Neural crest cell (in vitro differentiated cells): ENCODE measurements at places on chromosomes 6 and 20.

- DNase-seq = no peak
These were observed 115.9 kb downstream of the PREX1 start for GRCh38 chr20:48711696-48712464.

GRCh38 chr6:135921188-135921587 lies 69.7 kb downstream of the PDE7B start:
- DNase-seq = no peak

DNA sequence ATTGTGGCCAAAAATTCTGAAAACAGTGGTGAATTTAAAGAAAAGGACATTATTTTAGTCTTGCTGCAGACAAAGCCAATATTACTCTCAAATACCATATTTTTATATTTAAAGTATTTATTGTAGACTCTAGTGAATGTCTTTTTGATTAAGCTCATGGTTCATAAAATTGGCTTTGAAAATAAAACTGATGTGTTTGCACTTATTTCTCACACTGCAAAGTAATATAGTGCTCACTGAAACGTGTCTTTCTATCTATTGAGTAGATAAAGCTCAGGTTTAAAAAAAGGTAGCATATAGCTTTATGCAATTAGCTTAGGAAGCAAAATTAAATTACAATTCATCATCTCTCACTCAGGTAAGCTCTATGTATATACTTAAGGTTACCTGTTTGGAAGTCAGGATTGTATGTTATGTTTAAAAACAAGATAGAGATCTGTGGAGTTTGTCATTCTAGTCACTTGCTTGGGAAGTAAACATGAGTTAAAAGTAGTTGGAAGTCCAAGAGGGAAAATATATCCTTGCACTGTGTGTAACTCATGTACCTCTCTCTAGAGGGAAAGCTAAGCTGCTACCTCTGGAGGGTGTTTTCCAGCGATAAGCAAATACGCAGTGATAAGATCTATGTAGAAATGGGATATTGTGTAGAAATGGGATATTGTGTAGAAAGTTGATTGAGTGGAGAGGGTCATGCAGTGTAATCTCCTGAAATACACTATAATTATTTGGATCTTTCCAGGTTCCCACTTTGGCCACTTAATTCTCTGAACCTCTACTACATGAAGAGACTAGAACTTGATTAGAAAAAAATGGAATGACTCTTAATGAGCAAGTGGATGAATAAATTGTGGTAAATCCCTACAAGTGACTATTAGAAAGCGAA lies 29.9 kb upstream of the SPTLC3 start:
- no peak for DNase-seq

GRCh38 chr6:117481278-117481925 lies 1.1 kb upstream of the DCBLD1 start:
- no peak for DNase-seq

DNA sequence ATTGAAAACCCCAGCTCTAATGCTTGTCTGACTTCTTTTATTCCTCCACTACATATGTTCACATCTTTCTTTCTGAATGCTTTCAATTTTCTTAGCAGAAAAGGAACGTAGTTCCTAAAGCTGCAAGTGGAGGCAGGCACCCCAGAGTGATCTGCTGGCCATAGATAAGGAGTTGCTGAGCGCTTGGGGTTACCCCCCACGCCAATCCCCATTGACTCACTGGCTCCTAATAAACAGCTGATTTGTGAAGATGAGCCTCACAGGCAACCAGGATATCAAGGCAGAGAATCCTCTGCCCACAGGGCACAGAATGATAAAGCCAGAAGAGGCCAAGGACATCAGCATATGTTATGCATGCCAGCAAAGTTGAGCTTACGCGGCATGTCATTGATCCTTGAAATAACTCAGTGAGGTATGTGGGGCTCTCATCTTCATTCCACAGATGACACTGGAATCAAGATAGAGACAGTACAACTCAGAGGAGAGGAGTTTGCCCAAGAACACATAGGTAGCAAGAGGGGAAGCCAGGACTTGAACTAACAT lies 129.1 kb upstream of the PTPRT start:
- no peak for DNase-seq
